T-helper 17 cell (primary cell): ENCODE measurements at places on chromosomes 3 and 15. TPM values are rescaled to one million over a fixed set of nuclear protein-coding genes. Genes with fewer than 3 reads are reported as not detected.

SLC28A2 gene
- not detected for total RNA-seq

ROPN1 gene
- total RNA-seq: not detected

HYKK gene
- total RNA-seq: 1.1 TPM

IFT122 gene
- 20.1 TPM for total RNA-seq

ZNF774 gene
- not detected for total RNA-seq

NEK4 gene
- total RNA-seq: 7.3 TPM

SGO1 gene
- total RNA-seq: 1.0 TPM
